ENCODE measurements at places on chromosomes 4 and X.
A peak's percentile ranks its signal among the peaks of the same experiment; 100 is the strongest.

- no peak for DNase-seq
Observed at GRCh38 chrX:86455495-86455894, 307.2 kb downstream of the DACH2 start.

DNA sequence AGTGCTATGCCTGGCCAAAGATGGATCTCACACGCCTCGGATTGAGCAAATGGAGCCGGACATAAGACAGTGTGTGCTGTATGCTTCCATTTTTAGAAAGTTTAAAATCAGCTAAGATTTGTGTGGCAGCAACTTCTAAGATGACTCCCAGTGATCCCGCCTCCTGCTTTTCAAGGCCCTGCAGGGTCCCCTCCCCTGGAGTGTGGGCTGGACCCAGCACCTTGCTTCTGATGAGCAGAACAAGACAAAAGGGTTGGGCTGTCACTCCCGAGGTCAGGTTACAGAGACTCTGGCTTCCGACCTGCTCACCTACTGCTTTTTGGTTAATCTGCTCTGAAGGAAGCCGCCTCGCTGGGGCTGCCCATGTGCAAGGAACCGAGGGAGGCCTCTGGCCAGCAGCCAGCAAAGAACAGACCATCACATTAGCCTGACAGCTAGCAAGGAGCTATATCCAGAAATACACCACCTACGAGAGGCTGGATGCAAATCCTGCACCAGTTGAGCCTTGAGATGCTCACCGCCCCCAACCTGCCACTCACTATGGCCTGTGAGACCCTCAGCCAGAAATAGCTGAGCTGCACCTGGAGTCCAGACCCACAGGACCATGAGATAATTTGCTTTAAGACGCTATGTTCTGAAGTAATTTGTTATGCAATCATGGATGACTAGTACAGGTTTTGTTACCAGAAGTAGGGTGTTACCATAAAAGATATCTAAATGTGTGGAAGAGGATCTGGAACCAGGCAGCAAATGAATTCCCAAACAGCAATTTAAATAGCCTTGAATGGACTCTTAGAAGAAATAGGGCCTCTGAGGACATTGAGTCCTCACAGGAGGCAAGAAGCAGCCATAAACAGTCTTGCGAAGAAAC lies 47.6 kb downstream of the CRMP1 start:
- DNase-seq: no peak

GRCh38 chr4:75699299-75699698 lies 25.1 kb upstream of the USO1 start:
- DNase-seq: peak; percentile 7

GRCh38 chr4:165953181-165953580 lies 80.1 kb downstream of the TLL1 start:
- no peak for DNase-seq

DNA sequence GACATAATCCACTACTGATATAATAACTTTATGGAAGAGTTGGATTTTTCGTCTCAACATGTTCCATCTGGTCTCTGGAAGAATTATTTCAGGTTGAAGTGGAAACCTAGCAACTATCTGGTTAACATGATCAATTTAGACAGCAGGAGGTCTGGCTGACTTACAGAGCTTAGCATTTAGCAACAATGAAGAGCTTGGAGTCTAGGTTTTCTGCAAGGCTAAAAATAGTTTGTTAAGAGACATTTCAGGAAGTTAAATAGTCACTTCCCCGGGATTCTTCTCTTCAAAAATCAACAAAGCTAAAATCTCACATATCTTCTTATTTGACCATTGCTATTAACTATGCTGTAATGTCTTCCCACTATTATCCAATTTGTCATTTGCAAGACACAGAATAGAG lies 418.6 kb upstream of the DIPK2B start:
- DNase-seq: no peak

GRCh38 chr4:95021099-95021498 lies 263.3 kb downstream of the BMPR1B start:
- DNase-seq: no peak

- peak; percentile 67 for DNase-seq
Observed at GRCh38 chr4:8393593-8394038, 46.9 kb downstream of the ACOX3 start.

DNA sequence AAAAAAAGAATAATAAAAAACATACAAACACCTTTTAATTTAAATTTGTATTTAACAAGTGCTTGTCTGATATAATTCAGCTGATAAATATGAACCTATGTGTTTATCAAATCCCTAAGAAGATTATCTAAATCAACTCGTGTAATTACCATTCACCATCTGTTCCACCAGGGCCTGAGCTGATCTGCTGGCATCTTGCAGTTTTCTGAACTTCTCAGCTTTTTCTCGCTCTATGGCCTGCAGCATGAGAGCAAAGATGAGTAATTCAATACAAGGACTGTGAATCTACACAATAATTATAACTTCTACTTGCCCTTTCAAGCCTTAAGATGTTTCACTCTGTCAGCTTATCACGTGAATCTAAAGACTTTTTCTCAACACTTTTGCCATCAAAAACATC lies 709.7 kb downstream of the DMD start:
- DNase-seq: no peak

- DNase-seq: no peak
Observed at GRCh38 chr4:11293866-11294265, 134.8 kb downstream of the HS3ST1 start.

DNA sequence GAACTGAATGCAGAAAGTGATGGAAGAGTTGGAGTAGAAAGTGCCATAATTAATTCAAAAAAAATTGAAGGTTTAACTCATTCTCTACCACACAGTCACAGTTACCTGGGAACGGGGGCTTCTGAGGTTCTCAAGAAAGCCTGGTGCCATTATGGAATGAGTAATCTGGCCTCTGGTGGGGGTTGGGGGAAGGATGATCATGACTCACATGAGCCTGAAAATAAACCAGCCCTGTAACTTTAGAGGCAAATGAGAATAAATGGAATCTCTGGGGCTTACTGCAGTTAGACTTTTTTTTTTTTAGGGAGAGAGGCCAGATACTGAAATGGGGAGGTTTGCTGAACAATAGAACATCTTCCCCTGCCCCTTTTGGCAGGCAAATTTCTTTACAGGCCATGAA lies 55.3 kb downstream of the SOD3 start:
- DNase-seq: no peak

GRCh38 chr4:159171287-159171686 lies 68.4 kb downstream of the RAPGEF2 start:
- no peak for DNase-seq

- no peak for DNase-seq
Observed at GRCh38 chr4:188297873-188298272, 158.6 kb downstream of the TRIML1 start.

DNA sequence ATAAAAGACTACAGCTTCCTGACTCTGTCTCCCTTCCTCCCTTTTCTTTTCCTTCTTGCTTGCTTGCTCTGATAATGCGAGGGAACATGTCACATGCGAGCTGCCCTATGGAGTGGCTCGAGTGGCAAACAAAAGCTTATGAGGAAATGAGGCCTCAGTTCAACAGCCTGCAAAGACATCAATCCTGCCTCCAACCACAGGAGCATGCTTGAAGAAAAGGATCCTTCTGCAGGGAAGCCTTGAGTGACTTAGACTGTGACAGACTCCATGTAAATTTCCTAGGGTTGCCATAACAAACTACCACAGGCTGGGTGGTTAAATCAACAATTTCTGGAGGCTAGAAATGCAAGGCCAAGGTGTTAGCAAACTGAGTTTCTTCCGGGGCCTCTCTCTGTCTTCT lies 152.5 kb downstream of the NR3C2 start:
- no peak for DNase-seq

DNA sequence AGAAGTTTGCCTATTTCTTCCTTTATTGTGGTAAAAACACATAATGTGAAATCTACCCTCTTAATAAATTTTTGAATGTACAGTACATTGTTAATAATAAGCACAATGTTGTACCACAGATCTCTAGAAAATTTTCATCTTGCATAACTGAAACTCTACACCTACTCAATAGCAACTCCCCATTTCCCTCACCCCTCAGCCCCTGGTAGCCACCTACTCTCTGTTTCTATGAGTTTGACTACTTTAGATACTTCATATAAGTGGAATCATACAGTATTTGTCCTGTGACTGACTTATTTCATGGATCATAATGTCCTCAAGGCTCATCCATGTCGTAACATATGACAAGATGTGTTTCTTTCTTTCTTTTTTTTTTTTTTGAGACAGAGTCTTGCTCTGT lies 446.4 kb downstream of the RPA4 start:
- DNase-seq: no peak

GRCh38 chrX:13901354-13901753 lies 84.5 kb upstream of the GPM6B start:
- DNase-seq: no peak

GRCh38 chr4:85701861-85702321 lies 226.9 kb downstream of the ARHGAP24 start:
- DNase-seq: peak; percentile 33

DNA sequence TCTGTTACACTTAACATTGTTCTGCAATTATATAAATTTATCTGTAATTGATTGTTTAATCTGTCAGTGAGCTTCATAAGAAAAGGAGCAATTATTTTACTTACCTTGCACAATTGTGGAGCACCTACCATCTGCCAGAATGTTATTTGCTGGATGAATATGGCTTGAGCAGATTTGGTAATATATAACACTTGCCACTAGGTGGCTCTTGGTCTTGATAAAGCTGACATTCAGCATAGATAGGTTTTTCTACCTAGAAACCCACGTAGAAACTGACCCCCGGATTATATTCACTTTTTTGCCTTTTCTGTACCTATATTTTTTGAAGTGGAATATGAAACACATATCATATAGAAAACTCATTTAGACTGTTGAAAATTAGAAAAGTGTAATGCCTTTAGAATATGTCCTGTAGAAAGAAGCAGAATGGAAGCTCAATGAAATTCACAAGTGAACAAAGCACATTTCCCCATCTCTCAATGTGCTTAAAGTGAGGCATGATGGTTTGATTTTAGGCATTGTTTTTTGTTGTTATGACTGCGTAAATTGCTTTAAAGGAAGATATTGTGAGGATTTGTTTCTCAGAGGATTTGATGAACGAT lies 9.5 kb downstream of the RBPJ start:
- no peak for DNase-seq

- no peak for DNase-seq
Observed at GRCh38 chr4:38456096-38456495, 207.9 kb upstream of the KLF3 start.

GRCh38 chr4:122100508-122100907 lies 51.6 kb upstream of the BLTP1 start:
- no peak for DNase-seq

- DNase-seq: no peak
Observed at GRCh38 chrX:55161581-55161980, 58.6 kb upstream of the PAGE5 start.

- peak; percentile 57 for DNase-seq
Observed at GRCh38 chrX:154748712-154749339, 2.1 kb downstream of the GAB3 start.

GRCh38 chrX:2220829-2221567 lies 279.8 kb downstream of the DHRSX start:
- peak; percentile 17 for DNase-seq

GRCh38 chr4:89579771-89580170 lies 257.2 kb downstream of the SNCA start:
- no peak for DNase-seq

GRCh38 chr4:89379511-89380044 lies 72.0 kb upstream of the GPRIN3 start:
- DNase-seq: no peak

- DNase-seq: no peak
Observed at GRCh38 chrX:18220786-18221185, at the start of gene BEND2. TSS of gene BEND2 (minus strand) at chrX:18220886. CDS start at chrX:18220750, 136 bp downstream.

GRCh38 chr4:6560416-6561172 lies 14.4 kb upstream of the MAN2B2 start:
- no peak for DNase-seq

GRCh38 chr4:89549907-89550306 lies 242.3 kb upstream of the GPRIN3 start:
- DNase-seq: no peak

GRCh38 chr4:151583157-151583914 lies 174.4 kb downstream of the FHIP1A start:
- DNase-seq: no peak

- no peak for DNase-seq
Observed at GRCh38 chrX:10237241-10237640, 80.5 kb downstream of the CLCN4 start.

DNA sequence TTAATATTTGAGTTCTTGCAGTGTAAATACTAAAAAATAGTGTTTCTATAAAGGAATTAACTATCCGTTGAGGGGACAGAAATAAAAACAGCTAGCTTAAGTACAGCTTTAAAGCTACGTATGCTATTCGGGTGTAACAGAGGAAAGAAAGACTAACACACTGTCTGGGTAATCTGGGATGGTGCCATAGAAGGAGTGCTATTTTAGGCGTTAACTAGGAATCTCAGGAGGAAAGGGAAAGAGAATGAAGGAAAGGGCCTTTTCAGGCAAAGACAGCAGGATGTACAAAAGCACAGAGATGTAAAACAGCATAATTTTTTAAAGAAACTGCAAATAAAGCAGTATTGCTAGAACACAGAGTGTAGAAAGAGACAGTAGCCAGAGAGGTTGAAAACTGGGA lies 161.8 kb downstream of the RAP1GDS1 start:
- DNase-seq: no peak

Measured in GM13977 (cell line).